NCI-H526 (cell line): ENCODE measurements at places on chromosomes 11 and 22.

DNA sequence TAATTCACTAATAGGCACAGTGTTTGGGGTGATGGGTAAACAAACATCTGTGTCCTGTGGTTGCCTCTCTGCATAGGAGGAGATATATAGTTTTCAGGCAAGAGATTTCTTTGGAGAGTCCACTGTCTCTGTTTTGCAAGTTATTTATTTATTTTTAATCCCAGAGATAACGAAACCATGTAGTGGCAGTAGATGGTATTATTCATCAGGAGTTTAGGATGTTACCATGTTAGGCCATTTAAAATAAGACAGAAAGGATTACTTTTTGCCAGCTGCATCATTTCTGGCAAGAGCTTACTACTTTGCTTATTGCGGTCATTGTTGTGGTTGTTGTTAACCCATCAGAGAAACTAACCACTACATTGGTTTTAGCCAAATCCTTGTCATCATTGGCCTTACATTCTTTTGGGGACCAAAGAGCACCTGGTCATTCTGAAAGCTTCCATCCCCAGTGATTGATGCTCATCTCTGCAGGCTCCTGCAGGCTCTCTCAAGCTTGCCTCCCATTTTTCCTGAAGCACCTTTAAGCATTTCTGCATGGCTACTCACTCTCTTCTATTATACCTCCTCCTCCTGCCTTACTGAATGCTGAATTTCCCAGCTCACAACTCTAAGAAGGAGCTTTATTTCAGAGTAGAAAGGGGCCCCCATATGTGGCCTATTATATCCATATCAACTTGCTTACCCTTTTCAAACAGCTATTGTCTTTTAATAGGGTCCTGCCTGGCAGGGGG lies 84.4 kb downstream of the CSTPP1 start:
- DNase-seq: no peak

- no peak for DNase-seq
Measured at GRCh38 chr11:129734654-129735053, 81.0 kb upstream of the TMEM45B start.

- DNase-seq: peak; percentile 46
Measured at GRCh38 chr22:42277988-42278776, 7.7 kb upstream of the TCF20 start.

GRCh38 chr22:47102081-47102480 lies 339.6 kb downstream of the TBC1D22A start:
- DNase-seq: no peak

GRCh38 chr11:86446163-86446923 lies 71.7 kb downstream of the CCDC81 start:
- no peak for DNase-seq
